Motor neuron (in vitro differentiated cells): ENCODE measurements at places on chromosomes 3 and 15. TPM values are rescaled to one million over a fixed set of nuclear protein-coding genes. Genes with fewer than 3 reads are reported as not detected.

The ZSCAN29 gene
- 28.6 and 38.2 TPM in 2 replicates for total RNA-seq

GRCh38 chr3:2568156-2568555 lies 469.5 kb downstream of the CNTN4 start:
- ATAC-seq: no peak

DNA sequence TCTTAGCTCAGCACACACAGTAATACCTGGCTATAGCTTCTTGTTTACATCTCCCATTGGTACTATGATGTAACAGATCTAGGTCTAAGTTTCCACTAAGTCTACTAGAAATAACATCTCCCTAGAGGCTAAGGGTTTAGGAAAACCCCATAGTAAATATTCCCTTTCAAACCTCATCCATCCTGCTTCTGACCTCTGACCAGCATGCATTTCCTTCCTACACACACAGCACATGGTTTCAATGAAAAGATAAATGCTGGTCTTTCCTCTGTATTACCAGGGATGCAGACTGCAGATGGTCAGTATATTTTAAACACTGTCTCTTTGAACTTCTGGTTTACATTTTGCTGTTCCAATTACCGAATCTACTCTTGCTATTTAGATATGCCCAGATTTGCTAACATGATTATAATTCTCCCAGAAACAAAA lies 96.6 kb downstream of the EFL1 start:
- ATAC-seq: no peak

DNA sequence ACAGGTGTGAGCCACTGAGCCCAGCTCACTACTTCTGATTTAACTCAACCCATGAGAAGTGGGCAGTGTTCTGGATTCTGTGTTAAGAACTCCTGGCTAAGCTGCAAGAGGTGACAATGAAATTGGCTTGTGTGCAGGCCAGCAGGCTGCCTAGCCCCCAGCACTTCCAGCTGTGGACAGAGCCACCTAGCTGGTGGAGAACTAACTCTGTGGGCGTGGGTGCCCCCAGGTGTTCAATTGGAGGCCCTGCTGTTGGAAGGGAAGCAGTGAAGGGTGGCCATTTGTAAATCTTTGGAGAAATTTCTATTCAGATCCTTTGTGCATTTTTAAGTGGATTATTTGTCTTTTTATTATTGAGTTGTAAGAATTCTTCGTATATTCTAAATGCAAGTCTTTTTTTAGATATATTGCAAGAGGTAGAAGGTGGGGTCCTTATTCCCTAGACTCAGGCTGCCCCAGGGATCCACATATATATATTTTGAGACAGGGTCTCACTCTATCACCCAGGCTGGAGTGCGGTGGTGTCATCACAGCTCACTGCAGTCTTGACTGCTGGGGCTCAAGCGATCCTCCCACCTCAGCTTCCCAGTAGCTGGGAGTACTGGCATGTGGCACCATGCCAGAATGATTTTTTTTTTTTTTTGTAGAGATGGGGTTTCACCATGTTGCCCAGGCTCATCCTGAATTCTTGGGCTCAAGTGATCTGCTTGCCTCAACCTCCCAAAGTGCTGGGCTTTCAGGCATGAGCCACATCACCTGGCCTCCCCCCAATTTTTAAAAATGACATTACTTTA lies 7.2 kb upstream of the SCAMP5 start:
- ATAC-seq: peak; percentile 71

GRCh38 chr3:108507902-108508301 lies 2.5 kb downstream of the MYH15 start:
- peak; percentile 72 for ATAC-seq
